ENCODE measurements at places on chromosomes 11 and 22. TPM values are rescaled to one million over a fixed set of nuclear protein-coding genes. Genes with fewer than 3 reads are reported as not detected.

The ROBO4 gene
- polyA plus RNA-seq, result 19.3 TPM

The BTBD10 gene
- polyA plus RNA-seq, result 28.7 TPM

The CBLIF gene
- polyA plus RNA-seq, result not detected

The GCAT gene
- polyA plus RNA-seq, result 13.9 TPM

The MMP13 gene
- polyA plus RNA-seq, result not detected

DNA sequence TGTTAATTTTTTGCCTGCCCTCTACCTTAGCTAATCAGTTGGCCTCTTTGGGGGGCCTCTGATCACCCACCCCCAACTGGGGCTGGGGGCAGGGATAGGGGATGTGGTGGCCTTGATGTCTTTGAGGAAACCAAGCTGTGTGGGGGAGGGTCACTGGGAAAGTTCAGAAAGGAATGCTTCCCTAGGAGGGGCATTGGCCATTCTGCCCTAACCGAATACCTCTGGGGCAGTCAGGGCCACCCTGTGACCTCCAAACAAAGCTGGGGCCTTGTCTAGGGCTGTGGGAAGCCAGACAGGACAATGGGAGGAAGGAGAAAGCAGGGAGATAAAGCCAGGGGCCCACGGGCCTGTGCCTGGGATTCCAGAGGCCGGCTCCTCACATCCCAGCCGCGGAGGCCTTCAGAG lies 97.5 kb downstream of the TSPAN18 start:
- no peak for DNase-seq

DNA sequence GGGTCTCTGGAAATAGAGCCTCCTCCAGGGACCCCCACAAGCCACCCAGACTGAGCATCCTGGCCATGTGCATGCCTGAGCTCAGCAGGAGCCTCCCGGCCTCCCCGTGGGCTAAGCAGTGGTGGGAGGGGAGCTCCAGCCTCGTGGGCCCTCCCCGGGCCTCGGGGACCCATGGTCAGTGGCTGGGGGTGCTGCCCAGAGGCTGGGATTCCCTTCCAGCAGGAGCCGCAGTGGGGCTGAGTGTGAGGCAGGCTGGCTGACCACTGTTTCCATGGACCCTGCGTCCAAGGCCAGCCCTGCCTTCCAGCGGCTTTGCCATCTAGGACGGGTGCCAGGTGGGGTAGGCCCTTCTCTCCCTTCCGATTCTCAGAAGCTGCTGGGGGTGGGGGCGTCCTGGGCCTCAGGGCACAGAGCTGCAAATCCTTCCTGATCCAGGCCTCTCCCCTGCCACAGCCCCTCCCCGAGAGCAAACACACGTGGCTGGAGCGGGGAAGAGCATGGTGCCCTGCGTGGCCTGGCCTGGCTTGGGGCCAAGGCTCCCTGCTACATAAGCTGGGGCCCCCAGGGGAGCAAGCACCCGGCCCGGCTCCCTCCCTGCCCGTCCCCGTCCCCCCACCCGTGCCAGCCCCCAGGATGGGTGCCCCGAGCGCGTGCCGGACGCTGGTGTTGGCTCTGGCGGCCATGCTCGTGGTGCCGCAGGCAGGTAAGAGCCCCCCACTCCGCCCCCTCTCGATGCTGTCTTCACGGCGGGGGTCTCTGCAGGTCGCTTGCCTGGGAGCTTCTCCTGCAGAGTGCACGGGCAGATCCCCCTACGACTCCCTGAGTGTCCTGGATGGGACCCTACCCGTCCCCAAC lies at the start of gene MUC5B:
TSS of gene MUC5B (plus strand) at position 576 of the 855 bp plus-strand sequence. CDS start at position 634, 58 bp downstream.
- DNase-seq, result no peak

- DNase-seq, result no peak
Observed at GRCh38 chr11:3044004-3044403, 13.2 kb downstream of the CARS1 start.

DNA sequence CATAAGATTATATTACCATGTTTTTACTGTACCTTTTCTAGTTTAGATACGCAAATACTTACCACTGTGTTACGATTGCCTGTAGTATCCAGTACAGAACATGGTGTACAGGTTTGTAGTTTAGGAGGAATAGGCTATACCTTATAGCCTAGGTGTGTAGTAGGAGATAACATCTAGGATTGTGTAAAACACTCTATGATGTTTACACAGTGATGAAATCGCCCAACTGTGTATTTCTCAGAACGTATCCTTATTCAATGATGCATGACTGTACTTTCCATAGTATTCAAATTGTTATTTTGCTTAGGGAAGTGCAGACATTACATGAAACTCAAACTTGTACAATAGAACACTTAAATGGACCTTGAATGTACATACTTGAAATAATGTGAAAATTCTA lies 188.1 kb upstream of the PDGFD start:
- no peak for DNase-seq

GRCh38 chr11:119894916-119895315 lies 165.9 kb upstream of the NECTIN1 start:
- no peak for DNase-seq

GRCh38 chr11:130636722-130637464 lies 188.4 kb downstream of the ADAMTS15 start:
- no peak for DNase-seq

DNA sequence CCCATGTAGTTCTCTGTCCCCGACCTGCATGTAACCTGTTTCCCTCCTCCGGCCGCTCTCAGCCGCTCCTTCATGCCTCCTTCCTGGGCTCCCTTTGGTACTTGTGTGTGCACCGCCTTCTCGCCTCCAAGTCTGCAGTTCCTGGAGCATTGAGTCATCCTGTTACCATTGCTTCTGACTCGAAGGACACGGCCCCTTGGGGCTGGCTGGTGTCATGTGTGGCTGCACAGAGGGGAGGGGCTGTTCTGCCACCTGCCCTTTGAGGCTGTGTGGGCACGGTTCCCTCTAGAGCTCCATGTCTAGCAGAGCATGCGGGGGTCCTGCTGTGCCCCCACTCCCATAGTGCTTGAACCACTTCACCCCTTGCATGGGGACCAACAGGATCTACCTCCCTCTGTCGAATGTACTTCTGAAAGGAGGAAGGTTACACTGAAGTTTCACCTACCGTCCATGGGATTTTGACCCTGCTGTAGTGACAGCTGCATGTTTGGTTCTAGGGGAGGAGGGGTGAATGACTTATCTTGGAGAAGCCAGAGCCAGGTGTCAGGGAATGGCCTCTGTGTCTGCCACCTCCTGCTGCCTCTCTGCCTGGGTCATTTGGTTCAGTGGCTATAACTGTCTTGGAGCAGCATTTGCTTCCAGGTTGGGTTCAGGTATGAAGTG lies 39.6 kb downstream of the BCR start:
- no peak for DNase-seq

- no peak for DNase-seq
Observed at GRCh38 chr11:115391598-115391997, 112.6 kb downstream of the CADM1 start.

- DNase-seq, result no peak
Observed at GRCh38 chr11:62792202-62792575, 383 bp upstream of the TMEM223 start.

- DNase-seq, result no peak
Observed at GRCh38 chr11:1487851-1488574, 1.4 kb upstream of the MOB2 start.

GRCh38 chr11:10742460-10743208 lies 8.4 kb upstream of the CTR9 start:
- no peak for DNase-seq

DNA sequence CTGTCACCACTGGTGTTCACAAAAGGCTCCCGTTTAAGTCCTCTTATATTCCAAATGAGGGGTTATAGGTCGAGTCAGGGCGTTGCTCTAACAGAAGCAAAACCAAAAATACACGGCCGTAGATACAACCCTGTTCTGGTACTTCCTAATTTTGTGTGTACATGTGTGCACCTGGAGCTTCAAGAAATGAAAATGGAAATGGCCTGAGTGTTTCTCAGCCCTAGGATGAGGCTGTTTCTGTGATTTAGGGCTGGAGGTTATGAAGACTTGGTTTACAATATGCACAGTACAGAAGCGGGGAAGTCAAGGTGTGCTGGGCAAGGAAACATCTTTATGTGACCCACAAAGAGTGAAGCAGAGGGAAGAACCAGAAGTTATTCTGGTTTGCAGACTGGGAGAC lies 110.4 kb upstream of the OR4B1 start:
- DNase-seq, result no peak

DNA sequence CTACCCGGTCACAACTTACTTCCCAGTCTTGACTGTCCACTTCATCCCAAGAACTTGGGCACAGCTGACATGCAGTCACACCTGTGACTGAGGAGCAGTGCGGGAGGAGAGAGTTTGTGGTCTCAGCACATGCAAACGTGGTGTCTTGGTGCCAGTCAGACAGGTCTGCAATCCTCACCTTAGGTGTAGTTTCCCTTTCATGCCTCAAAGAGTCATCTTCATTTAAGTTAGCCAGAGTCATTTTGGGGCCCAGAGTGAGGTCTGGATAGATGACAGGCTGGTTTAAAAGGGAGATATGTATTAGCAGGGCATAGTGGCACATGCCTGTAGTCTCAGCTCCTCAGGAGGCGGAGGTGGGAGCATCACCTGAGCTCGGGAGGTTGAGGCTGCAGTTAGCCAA lies 108.5 kb upstream of the SORL1-AS1 start:
- DNase-seq, result no peak

DNA sequence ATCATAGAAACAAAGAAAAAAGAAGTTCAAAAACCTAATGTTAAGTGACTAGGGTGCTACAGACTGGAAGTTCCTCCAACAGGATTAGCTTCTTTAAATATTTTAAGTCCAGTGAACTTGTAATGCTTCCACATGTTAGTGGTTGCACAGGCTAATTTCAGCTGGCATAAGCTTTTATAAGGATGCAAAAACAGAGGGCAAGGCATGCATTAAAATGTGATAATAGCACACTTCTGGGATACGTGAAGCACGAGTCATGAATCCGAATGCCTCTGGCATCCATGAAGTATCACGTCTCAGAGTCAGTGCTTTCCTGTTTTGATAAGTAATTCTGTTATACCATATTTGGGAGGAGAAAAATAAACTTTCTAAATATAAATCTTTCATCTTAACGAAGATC lies 106.8 kb downstream of the DCDC1 start:
- DNase-seq, result no peak

DNA sequence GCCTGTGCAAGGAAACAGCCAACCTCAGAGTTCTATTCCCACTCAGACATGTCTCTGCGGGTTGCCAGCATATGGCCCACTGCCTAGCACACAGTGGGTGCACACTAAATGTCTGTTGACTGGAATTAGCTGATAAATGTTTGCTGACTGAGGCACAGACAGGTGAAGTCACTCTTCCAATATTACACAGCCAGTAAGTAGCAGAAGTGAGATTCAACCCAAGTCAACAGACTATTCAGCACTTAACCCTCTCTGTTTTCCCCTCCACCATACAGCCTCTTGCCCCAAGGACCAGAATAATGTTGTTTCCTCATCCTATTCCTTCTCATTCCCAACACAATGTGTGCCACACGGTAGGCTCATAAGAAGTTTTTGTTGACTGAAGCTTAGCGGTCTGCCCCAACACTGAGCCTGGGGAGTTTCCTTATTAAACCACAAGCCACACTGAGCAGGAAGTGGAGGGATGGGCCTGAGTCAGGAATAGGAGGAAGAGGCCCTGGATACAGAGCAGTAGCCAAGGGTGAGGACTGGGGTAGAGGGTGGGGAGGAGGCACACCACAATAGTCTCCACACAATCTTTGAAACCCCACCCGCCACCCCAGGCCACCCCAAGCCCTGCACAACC lies 15.7 kb upstream of the IL10RA start:
- no peak for DNase-seq

DNA sequence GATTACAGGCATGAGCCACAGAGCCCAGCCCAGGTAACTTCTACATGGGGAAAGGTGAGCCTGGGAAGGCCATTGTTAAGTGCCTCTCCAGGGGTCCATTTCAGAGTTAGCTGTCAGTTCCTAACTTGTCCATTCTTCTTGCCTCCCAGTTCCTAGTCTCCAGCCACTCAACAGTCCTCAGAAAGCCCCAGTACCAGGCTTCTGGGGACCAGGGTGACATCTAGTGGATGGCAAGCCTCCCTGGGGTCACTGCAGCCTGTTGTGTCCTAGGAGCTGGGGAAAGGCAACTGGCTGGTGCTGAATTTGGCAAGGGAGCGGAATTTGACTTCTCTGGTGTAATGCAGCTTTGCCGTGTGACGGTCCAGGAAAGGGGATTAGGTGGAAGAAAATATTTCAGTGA lies 2.1 kb downstream of the LGALS12 start:
- DNase-seq, result no peak

- DNase-seq, result no peak
Observed at GRCh38 chr11:75268626-75269366, 28.2 kb downstream of the TPBGL start.

DNA sequence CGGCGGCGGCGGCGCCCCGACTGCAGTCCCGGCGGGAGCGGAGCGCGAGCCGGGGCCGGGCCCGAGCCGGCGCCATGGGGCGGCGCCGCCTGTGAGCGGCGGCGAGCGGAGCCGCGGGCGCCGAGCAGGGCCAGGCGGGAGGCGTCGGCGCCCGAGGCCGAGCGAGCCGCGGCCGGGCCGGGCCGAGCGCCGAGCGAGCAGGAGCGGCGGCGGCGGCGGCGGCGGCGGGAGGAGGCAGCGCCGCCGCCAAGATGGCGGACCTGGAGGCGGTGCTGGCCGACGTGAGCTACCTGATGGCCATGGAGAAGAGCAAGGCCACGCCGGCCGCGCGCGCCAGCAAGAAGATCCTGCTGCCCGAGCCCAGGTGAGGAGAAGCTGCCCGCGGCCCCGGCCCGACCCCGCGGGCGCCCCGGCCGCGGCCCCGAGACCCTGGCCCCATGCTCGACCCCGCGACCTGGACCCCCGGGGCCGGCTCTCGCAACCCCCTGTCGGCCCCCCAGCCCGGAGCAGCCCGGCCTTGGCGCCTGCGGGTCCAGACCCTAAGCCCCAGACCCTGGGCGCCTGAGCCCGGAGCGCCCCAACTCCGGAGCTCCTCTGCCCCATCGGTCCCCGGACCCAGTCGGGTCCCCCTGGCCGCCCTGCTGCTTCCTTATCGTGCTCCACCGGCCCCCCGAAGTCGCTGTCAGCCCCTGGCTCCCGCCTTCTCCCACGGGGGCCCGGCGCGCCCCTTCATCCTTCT lies at the start of gene GRK2:
TSS of gene GRK2 (plus strand) at position 25 of the 739 bp plus-strand sequence. CDS start at position 252, 227 bp downstream.
- DNase-seq, result no peak

All from left renal pelvis (tissue), 4 donors.